Activated naive CD4-positive, alpha-beta T cell treated with anti-CD3 and anti-CD28 coated beads, Interleukin-2, amount 50 U/mL, for 16 hours (primary cell): ENCODE measurements at places on chromosomes 4 and X.
A peak's percentile ranks its signal among the peaks of the same experiment; 100 is the strongest.

DNA sequence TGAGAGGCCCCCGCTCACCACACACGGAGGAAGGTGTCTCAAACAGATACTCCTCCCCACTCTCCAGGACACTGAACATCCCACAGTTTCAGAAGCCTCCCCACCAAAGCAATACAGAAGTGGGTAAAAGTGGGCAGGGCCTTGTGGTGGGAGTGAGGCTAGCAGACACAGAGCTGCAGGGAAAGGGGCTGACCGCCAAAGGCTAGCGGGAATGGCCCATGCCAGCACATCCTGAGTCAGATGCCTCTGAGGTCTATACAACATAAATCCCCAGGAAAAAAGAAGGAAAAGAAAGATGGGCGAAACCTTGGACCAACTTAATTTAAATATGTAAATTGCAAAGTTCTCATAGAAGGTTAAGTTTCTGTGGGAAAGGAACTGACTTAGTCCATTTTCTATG is 21.9 kb upstream of the ARHGAP10 start:
- DNase-seq, result no peak

- no peak for DNase-seq
These were observed 87.7 kb upstream of the WWC2 start for GRCh38 chr4:183011213-183011907.

GRCh38 chr4:163693776-163694175 is 199.3 kb downstream of the TMA16 start:
- DNase-seq, result no peak

DNA sequence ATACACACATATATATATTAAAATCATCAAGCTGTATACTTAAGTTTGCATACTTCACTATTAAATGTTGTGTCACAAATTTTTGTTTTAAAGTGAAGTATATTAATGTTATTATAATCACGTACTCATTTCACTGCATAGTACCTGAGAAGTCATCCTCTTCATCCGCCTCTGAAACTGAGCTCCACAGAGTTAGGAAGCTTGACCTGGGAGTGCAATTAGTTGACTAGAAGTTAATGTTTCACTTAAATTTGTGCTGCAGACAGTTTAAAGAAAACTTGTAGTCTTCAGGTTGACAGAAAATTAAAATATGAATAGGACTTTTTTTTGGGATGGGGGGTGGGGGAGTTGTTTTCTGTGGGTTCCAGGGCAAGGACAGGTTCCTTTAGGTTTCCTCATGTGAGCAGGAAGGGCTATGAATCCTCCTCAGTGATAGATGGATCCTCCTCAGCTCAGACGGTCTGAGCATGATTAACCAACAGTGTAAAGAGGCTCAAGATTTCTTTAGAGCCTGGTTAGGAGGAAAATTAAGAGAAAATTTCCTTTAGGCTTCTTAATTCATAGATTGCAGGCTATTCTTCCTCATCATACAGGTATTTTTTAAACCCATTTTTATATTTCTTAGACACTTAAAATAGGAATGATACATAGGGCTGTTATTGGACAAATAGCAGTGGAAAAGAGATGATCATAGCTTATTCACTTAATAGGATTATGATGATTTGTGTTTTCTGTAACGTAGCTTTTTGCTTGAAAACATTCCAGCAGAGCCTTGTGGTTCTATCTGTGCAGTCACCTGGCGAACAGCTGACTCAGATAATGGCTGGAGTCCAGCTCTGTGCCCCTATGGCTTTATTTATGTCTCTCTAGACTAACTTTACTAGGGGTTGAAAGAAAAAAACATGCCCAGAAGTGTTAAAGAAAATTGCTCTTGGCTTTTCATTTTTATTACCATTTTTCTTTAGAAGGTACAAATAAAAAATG is 102.7 kb downstream of the SLC4A4 start:
- DNase-seq, result no peak

DNA sequence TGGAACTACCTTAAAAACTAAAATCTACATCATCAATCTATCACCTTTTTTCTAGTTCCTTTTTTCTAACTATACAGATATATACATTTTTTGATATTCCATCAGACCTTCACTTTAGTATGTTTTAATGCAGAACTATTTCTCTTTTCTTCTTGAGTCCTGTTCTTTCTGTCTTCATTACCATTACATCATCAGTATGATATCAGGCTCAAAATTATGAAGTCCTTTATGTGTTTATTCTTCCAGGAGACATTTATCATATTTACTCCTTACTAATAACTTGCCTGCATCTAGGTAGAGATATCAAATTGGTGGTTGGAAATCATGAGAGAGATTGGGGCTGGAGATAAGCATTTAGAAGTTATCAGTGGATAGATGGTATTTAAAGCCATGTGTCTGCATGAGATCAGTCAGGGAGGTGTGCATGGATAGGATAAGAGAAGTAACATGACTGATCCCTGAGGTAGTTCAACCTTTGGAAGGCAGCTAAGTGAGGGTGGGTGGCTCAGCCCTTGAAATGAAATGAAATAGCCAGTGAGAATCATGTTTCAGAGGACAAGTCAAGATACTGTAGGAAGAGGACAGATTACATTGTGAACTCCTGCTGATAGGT is 43.1 kb downstream of the MRPL1 start:
- no peak for DNase-seq

- peak; percentile 7 for DNase-seq
These were observed 21.9 kb upstream of the SPON2 start for GRCh38 chr4:1194010-1194900.

- DNase-seq, result no peak
These were observed 36.4 kb upstream of the FREM3 start for GRCh38 chr4:143736861-143737260.
